ENCODE measurements at places on chromosomes 3 and 15.

DNA sequence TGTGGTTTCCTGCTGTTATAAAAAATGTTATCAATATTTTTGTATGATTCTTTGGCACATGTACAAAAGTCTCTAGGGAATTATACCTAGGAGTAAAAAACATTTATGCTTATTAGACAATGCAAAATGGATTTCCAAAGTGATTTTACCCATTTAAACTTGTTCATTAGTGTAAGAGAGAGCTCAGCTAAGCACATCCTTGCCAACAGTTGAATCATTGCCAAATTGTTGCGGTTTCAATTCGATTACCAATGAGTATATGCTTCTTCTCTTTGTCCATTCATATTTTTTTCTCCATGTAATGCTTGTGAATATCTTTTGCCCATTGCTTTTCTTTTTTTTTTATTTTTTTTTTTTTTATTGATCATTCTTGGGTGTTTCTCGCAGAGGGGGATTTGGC, 17.2 kb downstream of the CASR start:
- no peak for DNase-seq

DNA sequence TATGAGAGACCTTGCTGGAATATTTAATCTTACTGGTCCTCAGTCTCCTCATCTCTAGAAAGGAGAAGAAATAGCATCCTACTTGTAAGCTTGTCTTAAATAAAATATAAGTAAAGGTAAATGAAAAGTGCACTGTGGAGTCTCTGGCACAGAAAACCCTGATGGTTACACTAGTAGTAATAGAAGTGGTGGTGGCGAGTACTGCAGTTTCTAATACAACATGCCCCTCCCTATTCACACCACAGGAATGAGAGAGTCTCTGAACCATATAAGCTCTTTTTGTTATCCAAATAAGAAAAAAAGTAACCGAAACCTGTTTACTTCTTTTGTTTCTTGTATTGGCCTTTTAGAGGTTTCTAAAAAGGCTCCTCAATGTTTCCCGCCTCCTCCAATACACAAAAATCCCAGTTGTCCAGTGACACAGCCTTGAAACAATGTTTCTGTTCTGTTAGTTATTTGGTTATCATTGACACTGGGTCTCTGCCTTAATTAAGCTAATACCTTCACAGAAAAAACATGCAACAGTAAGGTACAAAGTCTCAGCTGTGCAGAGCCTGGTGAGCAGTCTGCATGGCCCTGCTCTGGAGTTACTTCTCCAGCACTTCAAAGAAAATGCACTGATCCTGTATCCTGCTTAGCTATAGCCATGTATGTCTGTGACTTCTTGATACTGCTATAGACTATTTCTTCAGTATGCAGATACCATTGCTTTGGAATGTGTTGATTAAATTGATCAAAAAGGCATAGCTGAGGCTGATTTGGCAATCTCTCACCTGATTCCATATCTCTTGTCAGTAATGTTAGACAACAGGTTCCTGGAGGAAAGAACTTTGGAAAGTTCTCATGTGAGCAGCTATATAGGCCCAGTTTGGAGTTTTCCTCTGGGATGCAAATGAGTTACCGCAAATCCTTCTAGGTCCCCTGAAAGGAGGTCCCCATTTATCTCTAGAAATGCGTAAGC, 315.6 kb upstream of the IL12A start:
- no peak for DNase-seq

DNA sequence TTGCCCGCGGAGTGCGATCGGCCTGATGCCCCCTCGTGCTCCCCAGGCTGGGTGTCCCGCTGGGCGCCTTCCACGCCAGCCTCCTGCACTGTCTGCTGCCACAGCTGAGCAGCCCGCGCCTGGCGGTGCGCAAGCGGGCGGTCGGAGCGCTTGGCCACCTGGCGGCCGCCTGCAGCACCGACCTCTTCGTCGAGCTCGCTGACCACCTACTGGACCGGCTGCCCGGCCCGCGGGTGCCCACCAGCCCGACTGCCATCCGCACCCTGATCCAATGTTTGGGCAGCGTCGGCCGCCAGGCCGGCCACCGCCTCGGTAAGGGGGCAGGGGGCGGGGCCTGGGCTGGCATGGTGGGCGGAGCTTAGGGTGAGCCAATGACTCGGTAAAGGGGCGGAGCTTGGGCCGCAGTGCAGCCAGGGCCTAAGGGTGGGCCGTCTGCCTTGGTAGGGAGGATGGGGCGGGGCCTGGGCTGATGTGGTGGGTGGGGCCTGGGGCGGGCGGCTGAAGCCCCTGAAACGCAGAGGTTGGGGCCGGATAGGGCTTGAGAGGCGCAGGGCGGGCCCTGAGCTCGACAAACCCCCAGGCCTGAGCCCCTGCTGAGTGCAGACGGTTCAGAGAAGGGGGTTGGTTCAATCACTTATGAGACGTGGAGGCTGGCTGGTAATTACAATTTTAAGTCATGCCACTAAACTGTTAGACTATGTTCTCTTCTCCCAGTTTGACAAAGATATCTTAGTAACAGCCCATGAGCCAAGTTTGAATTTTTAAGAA, 13.7 kb downstream of the CAND2 start:
- DNase-seq = peak; percentile 87

DNA sequence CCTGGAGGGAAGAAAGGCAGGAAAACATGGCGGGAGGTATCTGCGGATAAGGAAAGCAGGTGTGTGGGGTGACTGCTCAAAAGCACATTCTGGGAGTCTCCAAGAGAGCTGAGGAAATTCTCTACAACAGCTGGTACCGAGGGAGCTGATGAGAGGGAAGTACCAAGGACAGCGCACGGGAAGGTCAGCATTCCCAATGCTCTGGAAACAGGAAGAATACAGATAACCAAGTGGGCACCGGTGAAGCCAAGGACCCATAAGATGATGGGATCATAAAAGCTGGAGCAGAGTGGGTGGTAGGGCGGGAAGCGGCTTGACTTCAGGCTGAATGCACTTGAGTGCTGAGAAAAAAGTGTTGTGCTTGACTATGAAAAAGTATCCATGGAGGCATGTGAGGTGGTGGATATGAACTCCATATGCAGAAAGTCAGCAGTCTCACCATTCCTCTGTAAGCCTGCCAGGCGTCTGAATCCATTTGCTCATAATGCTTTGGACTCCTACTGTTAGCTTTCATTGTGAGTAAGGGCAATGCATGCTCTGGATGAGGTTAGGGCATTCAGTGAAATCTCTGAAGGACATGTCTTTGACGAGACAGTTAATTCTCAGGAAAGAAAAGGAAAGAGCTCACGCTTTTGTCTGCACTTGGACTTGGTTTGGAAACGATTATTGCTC, 215.5 kb downstream of the NR1D2 start:
- DNase-seq = no peak

- no peak for DNase-seq
Observed at GRCh38 chr3:135728007-135728721, 237.4 kb upstream of the PPP2R3A start.

- no peak for DNase-seq
Observed at GRCh38 chr3:149145974-149146373, 16.5 kb downstream of the HPS3 start.

- no peak for DNase-seq
Observed at GRCh38 chr15:71142780-71143179, 27.5 kb downstream of the THSD4 start.

- DNase-seq = peak; percentile 42
Observed at GRCh38 chr15:52735231-52736089, 54.7 kb downstream of the ONECUT1 start.

DNA sequence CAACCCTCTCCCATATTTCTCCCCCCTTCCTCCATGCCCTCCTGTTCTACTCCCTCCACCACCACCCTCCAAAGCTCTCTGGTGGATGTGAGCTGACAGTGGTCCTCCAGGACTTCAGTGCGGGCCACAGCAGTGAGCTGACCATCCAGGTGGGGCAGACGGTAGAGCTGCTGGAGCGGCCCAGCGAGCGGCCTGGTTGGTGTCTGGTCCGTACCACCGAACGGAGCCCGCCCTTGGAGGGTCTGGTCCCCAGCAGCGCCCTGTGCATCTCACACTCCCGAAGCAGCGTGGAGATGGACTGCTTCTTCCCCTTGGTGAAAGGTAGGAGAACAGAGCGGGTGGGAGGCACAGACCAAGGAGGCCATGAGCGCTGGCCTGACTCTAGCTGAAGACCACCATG, 167.5 kb upstream of the UMPS start:
- DNase-seq = no peak

- DNase-seq = no peak
Observed at GRCh38 chr15:78208887-78209645, 25.3 kb downstream of the ACSBG1 start.

DNA sequence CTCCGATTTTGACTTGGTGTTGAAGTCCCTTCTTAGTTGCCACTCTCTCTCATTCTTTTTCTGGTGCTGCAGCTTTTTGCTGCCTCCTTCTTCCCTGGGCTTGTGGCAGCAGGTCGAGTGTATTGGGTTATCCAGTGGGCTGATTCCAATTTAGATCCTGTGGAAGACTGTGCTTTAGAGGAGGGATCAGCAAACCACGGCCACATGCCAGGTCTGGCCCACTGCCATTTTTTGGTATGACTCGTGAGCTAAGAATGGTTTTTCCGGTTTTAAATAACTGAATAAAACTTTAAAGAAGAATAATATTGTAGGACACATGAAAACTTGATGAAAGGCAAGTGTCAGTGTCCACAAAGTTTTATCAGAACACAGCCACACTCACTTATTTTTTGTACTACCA, 330.5 kb downstream of the ROBO2 start:
- no peak for DNase-seq

DNA sequence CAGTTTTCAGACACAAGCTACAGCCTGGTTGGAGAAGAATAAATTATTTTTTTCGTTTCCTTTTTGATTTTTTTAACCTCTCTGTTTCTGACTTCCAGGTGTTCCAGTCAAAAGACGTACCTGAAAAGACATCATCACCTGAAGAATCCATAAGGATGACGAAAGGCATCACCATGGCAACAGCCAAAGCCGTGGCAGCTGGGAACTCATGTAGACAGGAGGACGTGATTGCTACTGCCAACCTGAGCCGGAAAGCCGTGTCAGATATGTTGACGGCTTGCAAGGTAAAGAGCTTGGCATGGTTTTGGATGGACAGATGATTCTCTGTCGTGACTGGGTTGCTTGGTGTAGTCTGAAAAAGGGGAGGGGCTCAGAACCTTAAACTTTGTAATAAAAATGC, 237.0 kb upstream of the TPM1 start:
- DNase-seq = no peak

DNA sequence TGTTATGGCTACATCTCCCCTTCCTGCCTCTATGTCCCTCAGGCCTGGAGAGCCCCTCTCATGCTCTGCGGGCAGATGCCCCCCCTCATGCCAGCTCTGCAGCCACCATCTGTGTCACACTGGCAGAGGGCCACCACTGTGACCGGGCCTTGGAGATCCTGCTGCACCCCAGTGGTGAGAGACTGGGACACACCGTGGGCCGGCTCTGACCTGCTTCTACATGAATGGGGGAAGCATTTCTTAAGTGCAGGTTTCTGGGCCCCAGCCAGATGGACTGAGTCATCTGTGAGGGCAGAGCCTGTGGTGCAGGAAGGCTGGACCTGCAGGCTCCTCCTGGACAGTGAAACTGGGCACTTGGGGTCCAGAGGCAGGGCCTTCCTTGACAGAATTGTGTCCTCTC, 4.8 kb downstream of the VWA5B2 start:
- no peak for DNase-seq

- no peak for DNase-seq
Observed at GRCh38 chr3:16181361-16181760, 6.9 kb downstream of the GALNT15 start.

- DNase-seq = no peak
Observed at GRCh38 chr3:139123377-139124095, 78.8 kb upstream of the PRR23C start.

DNA sequence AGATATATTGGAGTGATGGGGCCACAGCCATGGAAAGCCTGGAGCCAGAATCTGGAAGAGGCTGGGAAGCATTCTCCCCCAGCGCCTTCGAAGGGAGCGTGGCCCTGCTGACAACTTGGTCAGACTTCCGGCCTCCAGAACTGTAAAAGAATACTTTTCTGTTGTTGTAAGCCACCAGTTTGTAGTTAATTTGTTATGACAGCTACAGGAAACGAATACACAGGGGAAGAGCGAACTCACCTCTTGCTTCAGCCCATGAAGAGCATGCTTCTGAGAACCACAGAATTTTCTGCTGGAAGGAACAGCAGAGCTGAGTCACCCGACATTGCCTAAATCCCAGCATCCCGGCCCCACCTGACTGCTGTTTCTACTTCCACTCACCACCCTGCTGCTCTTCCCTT, 501.7 kb downstream of the SHQ1 start:
- no peak for DNase-seq

DNA sequence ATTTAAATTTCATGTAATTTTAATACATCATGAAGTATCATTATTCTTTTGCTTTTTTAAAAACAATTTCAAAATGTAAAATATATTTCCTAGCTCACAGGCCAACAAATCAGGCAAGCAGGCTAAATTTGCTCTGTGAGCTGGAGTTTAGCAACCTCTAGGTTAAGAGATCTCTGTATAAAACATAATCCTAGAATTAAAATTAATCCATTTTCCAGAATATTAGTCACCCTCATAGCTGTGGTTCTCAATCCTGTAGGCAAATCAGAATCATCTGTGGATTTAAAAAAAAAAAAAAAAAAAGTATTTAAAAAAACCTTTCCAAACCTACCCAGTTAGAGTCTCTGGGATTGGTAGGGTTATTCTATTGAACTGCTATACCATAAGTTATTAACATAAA, 209.7 kb downstream of the MINAR1 start:
- no peak for DNase-seq

DNA sequence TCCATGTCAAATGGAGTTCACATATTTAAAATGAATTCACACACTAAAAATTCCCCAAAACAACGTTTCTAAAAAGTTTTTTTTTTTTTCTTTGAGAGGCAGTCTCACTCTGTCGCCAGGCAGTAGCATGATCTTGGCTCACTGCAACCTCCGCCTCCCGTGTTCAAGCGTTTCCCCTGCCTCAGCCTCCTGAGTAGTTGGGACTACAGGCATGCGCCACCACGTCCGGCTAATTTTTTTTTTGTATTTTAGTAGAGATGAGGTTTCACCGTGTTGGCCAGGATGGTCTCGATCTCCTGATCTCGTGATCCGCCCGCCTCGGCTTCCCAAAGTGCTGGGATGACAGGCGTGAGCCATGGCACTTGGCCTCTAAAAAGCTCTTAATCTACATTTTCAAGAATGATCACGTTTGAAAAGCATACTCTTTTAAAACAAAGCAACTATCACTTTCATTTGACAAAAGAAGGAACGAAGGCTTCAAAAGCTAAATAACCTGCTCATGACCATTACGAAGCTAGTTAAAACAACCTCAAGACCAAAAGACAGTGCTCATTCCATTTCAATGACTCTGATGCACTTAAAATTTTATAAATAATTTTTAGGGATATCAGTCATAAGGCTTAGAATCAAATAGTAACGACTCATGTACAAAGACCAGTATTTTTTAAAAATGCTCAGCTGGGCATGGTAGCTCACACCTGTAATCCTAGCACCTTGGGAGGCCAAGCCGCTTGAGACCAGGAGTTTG, 5.5 kb downstream of the UBE3A start:
- DNase-seq = no peak

GRCh38 chr3:61601831-61602230, 40.5 kb downstream of the PTPRG start:
- DNase-seq = no peak

- no peak for DNase-seq
Observed at GRCh38 chr3:102354818-102355515, 79.8 kb upstream of the ZPLD1 start.

GRCh38 chr3:104402902-104403301, 963.8 kb upstream of the ALCAM start:
- no peak for DNase-seq
